ENCODE measurements at places on chromosomes 2 and 18.

GRCh38 chr18:72119082-72119481 is 425.1 kb downstream of the CBLN2 start:
- DNase-seq, result no peak

- no peak for DNase-seq
These were observed 189.1 kb downstream of the WDPCP start for GRCh38 chr2:63399156-63399555.

- no peak for DNase-seq
These were observed 6.2 kb downstream of the KCNIP3 start for GRCh38 chr2:95303191-95303919.

DNA sequence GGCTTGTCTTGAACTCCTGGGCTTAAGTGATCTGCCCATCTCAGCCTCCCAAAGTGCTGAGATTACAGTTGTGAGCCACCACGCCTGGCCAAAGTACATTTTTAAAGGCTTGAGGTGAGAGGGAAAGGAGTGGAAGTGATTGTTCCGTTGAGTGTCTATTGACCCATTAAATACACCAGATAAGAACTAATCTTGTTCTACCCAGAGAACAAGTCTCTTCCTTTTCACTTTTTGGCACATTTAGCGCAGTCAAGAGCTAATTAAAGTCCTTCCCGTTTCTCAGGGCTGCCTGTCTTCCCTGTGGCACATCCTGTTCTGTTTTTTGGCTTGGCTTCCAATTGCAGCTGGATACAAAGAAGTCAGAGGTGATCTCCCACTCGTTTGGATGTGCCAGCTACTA is 172.3 kb downstream of the ALPK2 start:
- no peak for DNase-seq

DNA sequence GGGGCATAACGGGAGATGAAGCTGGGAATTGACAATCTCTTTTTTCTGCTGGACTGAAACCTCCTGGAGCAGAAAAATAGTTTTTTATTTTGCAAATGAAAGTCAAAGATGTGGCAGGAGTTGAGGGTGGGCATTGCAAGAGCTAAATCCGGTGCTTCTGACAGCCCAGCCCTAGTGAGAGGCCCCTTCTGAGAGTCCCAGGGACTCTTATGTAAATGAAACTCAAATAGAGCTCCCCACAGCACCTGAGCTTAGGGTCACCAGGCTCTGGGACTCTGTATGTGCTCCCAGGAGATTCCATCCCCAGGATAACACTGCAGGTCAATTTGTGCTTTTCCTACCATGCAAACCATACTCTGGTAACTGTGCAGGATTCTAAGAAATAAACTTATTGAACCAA is 192.8 kb downstream of the ANKRD30B start:
- DNase-seq, result no peak

DNA sequence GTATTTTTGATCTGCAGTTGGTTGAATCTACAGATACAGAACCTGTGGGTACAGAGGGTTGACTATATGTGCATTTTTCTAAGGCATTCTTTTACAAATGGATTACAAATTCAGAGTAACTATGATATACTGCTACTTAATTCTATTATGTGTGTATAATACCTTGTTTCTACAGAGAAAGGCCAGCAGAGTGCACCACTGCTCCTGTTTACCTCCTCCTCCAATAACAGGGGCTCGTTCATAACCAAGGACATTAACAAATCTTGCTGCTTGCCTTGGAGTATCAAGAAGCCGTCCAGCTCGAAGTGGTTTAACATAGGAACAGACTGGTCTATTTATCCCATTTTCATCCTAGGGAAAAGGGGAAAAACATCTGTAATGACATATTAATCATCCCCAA is 16.4 kb downstream of the CEP76 start:
- DNase-seq, result no peak

DNA sequence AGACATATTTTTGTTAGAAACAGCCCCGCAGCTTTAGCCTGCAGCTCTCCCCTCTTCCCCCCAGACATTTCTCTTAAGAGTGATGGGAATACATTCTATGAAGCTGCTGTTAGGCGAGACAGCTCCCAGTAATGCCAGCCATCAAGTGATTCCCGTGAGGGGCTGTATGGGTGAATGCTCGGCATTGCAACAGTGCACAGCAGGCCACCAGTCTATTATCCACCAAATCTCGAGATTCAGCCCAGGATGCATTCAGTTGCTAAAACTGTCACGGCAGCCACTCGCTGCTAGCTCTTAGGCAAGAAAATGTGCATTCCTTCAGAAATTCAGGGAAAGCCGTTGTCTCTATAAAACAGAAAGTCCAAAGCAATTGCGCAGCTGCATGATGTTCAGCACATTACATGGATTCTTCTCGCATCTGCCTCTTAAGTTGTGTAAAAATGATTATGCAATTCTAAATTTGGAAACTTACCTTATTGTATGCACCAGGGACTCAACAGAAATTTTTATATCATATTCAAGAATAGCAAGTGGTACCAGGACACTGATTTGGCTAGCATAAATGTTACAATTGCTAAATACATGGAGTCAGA is 211.3 kb upstream of the ARL4C start:
- DNase-seq, result no peak

DNA sequence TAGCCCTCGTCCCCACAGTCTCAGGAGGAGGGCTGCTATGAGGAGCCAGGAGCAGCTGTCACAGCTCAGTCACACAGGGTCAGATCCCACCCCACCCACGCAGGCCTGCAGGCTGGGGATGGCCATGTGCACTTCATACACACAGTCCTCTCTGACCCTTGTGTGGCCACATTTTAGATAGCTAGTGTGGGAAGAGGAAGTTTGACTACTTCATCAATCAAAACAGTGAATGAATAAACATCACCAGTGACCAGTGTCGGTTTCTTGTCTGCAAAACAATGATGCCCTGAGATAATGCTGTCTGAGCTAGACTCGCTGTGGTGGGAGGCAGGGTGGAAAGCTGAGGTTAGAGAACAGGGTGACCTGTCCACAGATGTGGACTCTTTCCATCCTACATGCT is 107.1 kb downstream of the PIEZO2 start:
- no peak for DNase-seq

GRCh38 chr2:216621292-216621691 is 11.9 kb upstream of the IGFBP2 start:
- DNase-seq, result no peak

DNA sequence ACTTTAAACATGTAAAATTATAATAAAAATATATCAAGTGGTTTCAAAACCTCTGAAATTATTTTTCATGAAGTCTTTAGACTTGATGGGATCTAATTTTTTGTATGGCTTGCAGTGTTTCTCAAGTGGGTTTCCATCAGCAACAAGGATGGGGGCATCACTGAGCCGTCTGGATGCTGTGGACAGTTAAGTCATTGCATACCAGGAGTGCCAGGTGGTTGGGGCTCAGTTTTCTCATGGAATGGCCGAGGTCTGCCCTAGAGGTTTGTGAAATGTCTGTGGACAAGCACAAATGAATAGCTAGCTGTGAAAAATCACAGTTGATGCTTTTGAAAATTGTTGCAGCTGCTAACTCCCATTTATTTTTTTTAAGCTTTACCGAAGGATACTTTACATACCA is 1.7 kb downstream of the PRELID3A start:
- no peak for DNase-seq

- DNase-seq, result no peak
These were observed 350.0 kb downstream of the RND3 start for GRCh38 chr2:150137338-150138069.

DNA sequence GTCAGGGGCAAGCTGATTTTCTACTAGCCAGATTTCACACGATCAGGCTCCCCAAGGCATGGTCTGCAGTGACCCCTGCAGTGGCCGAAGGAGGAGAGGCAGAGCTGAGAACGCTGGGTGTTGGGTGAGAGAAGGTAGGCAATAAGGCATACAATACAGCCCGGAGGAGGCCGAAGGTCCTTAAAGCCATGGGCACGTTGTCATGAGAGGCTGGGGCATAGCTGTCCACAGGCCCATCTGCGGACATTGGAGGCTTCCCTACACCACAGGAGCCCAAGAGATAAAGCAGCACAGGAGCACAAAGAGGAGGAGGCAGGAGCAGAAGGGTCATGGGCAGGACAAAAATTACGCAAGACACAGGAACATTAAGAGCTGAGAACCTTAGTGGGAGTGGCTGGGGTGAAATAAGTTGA is 16.7 kb upstream of the BZW1 start:
- no peak for DNase-seq

DNA sequence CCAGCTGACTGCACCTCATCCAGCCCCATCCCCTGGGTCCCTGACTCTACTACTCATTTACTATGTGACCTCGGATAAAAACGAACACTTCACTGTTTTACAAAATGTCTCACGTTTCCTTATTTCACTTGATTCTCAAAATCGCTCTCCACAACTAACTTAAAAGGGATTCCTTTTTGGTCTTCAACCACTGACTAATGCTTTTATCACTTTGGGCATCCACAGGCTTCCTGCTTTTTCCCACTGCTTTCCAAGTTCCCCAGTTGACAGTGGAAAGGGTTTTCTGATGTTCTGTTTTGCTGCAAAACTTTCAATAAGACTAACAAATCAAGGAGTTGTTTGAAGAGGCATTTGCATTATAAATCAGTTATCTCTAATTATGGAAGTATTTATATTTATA is 24.1 kb downstream of the EIF2AK3 start:
- DNase-seq, result no peak
